A673 (cell line): ENCODE measurements at places on chromosomes 11 and 22. TPM values are rescaled to one million over a fixed set of nuclear protein-coding genes. Genes with fewer than 3 reads are reported as not detected.

The UQCR10 gene
- total RNA-seq = 107 and 119 TPM in 2 replicates

The OR52N4 gene
- total RNA-seq = not detected in 2 replicates

The MS4A6A gene
- not detected in 2 replicates for total RNA-seq

DNA sequence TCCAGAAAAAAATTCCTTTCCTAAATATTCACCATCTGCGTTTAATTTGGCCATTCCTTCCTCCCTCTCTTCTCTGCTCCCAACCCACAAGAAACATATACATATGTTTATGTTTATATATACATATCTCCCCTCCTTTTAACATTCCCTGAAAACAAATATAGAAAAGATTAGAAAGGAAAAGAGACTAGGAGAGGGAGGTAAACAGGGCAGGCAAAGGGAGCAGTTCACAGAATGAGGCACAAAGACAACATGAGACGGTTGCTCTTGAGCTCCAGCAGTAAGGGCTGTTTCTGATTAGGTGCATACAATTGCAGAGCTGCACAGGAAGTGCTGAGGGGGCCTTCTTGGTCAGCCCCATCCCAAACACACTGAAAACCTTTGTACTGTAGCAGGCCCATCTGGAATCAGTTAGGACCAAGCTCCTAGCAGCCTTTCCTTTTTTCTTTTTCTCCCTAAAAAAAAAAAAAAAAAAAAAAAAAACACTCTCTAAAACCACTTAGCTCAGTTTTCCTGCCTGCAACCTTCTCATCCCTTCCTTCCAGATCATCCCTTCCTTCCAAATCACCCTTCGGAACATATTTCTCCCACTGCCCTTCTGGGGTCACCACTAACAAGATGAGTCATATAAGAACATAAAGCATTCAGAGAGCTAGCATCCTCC is 57.0 kb downstream of the RBFOX2 start:
- H3K36me3 ChIP-seq = no peaks in the 10 kb centered on the region
- peak overlapping the region; percentile 93 for H3K27ac ChIP-seq
- H3K4me3 ChIP-seq = peak overlapping the region; percentile 17
- peaks cover 93% of the 10 kb centered on the region for H3K4me1 ChIP-seq
